ENCODE measurements at places on chromosomes 16 and 17.
A peak's percentile ranks its signal among the peaks of the same experiment; 100 is the strongest.

DNA sequence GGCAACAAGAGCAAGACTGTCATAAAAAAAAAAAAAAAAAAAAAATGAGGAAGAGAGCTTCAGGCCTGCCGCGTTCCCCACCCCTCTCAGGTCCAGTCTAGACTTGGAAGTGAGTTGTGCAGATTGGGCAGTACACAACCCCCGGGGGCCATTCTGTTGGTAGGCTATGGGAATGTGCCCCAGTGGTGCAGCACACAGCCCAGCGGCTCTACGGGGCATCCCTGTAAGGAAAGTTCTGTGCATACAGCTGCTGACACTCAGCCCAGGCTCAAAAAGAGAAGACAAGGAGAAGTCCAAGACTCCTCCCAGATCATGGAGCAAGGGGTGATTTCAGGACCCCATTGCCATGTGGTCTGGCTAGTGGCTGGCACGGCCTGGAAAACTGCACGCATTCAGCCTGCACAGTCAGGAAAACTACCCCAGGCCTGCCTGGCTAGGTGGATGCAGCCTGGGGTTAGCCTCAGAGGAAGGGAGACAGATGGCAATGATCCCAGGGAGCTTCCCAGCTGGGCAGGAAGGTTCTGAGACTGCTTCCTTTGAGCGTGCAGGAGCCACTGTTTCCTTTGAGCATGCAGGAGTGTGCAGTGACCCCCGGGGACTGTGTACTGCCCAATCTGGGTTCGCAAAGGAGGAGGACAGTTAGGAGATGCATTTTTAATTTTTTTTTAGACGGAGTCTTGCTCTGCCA, 44.8 kb downstream of the PECAM1 start:
- DNase-seq = no peak

- DNase-seq = peak; percentile 71
These were observed 33.7 kb downstream of the IST1 start for GRCh38 chr16:71929048-71929447.

- no peak for DNase-seq
These were observed 20.5 kb downstream of the CLEC16A start for GRCh38 chr16:10964891-10965326.

- DNase-seq = no peak
These were observed 280.4 kb downstream of the HAPSTR1 start for GRCh38 chr16:9371713-9372448.

- no peak for DNase-seq
These were observed 329.6 kb downstream of the SNX29 start for GRCh38 chr16:12305847-12306801.

DNA sequence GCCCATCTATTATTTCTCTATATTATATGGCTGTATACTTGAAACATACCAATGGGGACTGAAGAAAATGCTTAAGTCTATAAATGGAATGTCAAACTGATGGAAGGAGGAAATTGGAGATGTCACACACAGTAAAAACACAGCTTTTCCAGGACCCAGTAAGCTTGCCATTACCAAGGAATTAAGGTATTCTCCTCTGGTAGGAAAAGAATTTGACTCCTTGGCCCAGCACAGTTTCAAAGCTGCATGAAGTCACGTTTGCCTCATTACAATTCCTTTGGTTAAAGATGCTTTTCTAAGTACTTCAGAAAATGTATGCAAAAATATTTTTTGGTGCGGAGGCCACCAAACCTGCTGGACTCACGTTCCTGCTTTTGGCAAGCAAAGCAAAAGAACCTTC, 48.5 kb downstream of the CDH13 start:
- DNase-seq = no peak

- no peak for DNase-seq
These were observed 17.9 kb downstream of the TANGO6 start for GRCh38 chr16:68860978-68861892.

- DNase-seq = no peak
These were observed 57.8 kb downstream of the HLF start for GRCh38 chr17:55322453-55322985.

GRCh38 chr17:57471868-57472368, 215.6 kb downstream of the MSI2 start:
- DNase-seq = no peak

DNA sequence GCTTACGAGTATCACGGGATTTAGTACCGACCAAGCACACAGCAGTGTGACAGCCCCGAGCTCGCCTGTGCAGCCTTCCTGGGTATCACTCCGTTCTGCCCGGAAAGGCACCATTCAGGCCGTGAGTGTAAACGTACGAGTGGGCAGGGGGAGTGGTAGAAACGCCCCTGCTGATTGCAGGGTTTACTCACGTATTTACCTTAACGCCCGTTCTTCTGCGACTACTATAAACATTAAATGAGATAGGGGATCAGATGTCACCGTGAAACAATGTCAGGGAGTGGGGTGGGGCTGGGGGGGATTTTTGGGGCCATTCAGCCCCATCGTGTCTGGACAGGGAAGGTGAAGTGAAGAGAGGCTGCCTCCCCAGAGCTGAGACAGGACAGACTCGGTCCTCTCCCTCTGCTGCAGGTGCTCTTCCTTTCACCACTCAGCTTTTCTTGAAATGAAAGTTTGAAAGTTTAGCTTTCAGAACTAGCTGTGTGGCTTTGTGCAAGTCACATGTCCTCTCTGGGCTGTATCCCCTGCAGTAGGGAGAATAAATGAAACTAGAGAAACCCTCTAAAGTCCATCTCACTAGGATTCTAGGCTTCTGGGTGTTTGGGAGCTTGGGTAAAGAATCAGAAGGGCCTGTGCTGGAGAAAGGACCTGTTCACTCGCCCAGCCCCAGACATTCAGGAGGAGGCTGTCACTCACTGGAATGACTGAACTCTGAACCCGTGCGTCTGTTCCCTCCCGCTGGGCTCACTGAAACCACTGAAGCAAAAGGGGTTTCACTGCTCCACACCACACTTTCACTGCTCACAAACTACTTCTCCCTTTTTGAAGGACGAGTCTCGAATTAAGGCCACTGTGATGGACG, 66.7 kb downstream of the RPA1 start:
- DNase-seq = no peak

- DNase-seq = no peak
These were observed 47.4 kb downstream of the RAI1 start for GRCh38 chr17:17728550-17729251.

DNA sequence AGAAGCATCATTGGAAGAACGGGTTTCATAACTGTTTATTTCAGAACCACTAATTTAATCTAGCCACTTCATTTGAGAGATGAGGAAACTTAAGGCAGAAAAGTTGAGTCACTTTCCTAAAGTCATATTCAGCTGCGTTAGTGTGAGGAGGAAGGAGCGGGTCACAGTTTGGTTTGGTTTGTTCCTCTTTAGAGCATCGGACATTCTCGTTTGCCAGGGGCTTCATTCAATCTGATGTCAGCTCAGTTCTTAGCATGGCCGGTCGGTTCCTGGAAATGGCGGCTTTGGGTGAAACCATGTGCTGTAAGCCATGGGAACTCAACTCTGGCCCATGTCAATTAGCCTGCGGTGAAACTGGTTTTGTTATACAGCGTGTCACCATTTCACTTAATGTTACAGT, 186.5 kb downstream of the LGALS9B start:
- DNase-seq = no peak

DNA sequence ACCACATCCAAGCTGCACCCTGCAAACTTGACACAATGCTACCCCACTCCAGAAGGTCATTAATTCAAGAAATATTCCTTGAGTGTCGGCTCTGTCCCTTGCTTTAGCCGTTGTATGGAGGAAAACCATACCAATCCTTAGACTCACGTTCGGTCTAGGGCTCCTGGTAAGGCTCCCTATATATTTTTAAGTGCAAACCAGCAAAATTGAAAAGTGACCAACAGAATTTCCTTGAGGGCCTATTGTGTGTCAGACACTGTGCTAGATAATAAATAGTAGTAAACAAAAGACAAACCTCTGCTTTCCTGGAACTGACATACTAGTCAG, 390 bp upstream of the BBS2 start:
- no peak for DNase-seq

DNA sequence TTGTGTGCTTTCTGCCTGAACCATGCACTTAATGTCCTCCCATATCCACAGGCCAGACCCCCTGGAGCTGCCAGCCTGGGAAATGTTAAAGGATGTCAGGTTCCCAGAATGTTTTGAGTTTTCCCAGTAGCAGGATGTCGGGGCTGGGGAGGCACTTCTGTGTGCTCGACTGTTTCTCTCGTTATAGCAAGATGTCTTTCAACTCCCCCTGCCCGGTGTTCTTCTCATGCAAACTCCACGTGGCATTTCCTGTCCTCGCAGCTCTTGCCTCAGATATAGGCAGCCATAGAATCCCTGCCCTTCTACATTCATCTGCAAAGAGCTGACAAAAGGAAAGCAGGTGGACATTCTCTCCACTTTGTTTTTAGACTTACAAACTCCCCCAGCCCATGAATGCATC, 457.2 kb upstream of the CDH11 start:
- no peak for DNase-seq

GRCh38 chr16:2042171-2042985, 5.3 kb downstream of the NTHL1 start:
- no peak for DNase-seq

DNA sequence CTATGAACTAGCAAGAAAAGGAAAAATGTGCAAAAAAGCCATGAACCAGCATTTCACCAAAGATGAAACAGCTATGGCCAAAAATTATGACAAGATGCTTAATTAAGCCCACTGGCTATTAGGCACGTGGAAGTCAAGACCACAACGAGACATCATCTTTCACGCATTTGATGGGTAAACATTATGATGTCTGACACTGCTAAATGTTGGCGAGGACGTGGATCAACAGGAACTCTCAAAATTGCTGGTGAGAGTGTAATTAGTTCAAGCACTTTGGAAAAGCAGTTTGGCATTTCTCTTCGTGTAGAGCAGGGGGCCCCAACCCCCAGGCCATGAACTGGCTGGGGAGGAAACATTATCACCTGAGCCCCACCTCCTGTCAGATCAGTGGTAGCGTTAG, 39.6 kb upstream of the ADGRG1 start:
- DNase-seq = no peak

DNA sequence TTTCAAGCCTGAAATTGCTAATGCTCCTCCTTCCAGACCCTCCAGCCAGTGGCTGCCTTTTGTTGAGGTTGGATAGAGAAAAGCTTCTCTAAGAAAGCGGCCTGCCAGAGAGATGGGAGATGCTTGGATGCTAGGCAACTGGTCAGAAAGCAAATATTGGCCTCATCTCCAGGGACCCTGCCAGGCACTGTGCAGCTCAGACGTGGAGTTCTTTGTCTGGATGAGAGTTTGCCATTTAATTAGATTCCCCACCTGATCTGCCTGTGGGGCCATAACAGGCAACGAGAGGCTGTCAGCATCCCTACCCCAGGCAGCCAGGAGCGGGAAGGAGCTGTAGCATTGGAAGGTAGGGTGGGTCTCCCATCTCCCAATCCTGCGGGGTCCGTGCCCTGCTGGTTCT, 52.7 kb downstream of the ASIC2 start:
- DNase-seq = no peak

- DNase-seq = no peak
These were observed 49.8 kb downstream of the CDH1 start for GRCh38 chr16:68786685-68787418.

- no peak for DNase-seq
These were observed 4.4 kb downstream of the STX1B start for GRCh38 chr16:31006086-31006385.

- no peak for DNase-seq
These were observed 36.9 kb downstream of the ADGRG5 start for GRCh38 chr16:57579361-57579665.

- no peak for DNase-seq
These were observed 32.7 kb upstream of the SSTR2 start for GRCh38 chr17:73132085-73132492.

- no peak for DNase-seq
These were observed 16.0 kb upstream of the LRRC75A start for GRCh38 chr17:16507918-16508533.

DNA sequence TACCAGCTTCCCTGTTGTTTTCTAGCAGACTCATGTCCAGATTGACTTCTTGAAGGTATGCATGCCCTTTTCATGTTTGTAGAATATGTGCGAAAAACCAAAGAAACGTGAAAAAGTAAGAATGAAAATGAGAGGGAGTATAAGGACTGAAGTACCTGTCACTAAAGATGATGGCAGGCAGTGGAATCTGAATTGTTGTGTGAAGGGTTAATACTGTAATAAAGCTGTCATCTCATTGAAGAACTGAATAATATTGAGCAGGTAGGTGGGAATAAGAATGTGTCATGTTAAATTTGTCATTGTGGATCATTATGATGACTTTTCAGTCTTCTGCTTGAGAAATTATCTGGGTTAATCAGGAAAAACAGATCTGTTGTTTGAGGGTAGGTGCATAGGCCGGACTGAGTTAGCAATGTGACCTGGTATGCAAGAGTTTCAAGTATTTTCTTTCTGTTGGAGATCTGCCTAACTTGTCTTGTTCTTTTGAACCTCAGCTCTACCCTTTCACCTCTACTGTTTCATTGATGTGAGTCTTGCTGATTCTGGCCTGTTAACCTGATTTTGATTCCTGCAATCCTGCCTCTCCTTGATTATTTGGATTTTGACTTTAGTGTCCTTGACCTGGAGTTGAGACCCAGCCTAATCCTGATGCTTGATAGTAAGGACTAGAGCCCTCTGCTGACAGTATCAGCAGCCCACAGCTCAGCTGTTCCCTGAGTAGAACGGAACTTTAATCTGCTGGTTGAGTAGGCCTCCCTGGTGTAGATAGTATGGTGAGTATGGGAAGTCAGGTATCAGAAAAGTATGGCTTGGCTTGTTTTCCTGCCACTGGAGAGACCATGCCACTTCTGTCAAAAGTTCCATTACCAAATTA, 64.6 kb downstream of the MAP2K4 start:
- DNase-seq = no peak

DNA sequence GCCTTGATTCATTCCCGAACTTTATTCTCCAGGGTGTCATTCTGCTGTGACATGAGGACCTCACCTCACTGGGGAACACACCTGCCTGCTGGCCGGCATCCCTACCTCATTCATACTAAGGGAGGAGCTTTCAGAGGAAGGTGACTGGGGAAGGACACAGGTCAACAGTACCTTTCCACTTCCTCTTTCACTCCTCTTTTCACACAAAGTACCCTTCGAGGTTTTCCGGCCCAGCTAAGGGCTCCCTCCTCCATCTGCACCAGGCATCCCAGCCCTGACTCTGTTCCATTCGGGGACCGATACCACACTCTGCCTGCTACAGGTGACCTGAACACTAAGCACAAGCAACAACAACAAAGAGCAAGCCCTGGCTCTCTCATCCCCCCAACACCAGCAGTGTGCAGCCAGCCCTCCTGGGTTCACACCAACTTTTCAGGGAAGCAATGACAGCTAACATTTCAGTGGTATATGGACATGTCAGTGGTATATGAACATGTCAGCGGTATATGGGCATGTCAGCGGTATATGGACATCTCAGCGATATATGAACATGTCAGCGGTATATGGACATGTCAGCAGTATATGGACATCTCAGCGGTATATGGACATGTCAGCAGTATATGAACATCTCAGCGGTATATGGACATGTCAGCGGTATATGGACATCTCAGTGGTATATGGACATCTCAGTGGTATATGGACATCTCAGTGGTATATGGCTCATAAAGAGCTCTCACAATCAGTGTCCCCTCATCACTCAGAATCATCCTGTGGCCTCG, 16.0 kb downstream of the TRIM25 start:
- DNase-seq = no peak
